ENCODE measurements at places on chromosomes 13 and 19. TPM values are rescaled to one million over a fixed set of nuclear protein-coding genes. Genes with fewer than 3 reads are reported as not detected.

The ZNF471 gene
- total RNA-seq, result 2.3 TPM

The CEACAM21 gene
- total RNA-seq, result not detected

The SULT2B1 gene
- total RNA-seq, result not detected

The ZNF850 gene
- total RNA-seq, result 7.2 TPM

The ELSPBP1 gene
- total RNA-seq, result not detected

The TRPC4 gene
- 5.3 TPM for total RNA-seq

GRCh38 chr19:36128392-36128736 is 11.5 kb upstream of the CAPNS1 start:
- DNase-seq, result no peak

- DNase-seq, result no peak
Observed at GRCh38 chr13:110528911-110529310, 32.6 kb downstream of the RAB20 start.

GRCh38 chr13:48123812-48124211 is 28.9 kb upstream of the MED4 start:
- DNase-seq, result no peak

- DNase-seq, result no peak
Observed at GRCh38 chr13:43274881-43275280, 251.5 kb downstream of the DNAJC15 start.

DNA sequence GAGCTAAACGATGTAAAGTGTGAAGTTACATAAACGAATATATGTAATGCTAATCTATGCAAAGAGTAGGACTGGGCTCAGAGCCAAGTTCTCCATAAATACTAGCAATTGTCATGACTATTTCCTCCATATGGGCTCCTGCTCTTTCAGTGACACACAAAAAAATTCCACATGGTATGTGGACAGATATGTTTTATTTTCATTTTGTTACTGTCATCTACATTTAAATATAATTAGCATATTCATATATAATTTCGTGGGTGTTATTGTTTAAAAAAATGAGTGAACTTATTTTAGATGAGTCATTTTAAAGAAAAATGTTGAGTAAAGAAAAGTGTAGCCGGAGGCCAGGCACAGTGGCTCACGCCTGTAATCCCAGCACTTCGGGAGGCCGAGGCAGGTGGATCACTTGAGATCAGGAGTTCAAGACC is 5.0 kb upstream of the IGSF23 start:
- DNase-seq, result peak; percentile 69

GRCh38 chr19:16612636-16613035 is 15.4 kb downstream of the MED26 start:
- no peak for DNase-seq
